ENCODE measurements at places on chromosomes 12 and 14.

GRCh38 chr12:690466-690865, 27.2 kb upstream of the NINJ2 start:
- DNase-seq = no peak

- DNase-seq = no peak
These were observed 76.6 kb upstream of the OSBPL8 start for GRCh38 chr12:76636121-76636692.

DNA sequence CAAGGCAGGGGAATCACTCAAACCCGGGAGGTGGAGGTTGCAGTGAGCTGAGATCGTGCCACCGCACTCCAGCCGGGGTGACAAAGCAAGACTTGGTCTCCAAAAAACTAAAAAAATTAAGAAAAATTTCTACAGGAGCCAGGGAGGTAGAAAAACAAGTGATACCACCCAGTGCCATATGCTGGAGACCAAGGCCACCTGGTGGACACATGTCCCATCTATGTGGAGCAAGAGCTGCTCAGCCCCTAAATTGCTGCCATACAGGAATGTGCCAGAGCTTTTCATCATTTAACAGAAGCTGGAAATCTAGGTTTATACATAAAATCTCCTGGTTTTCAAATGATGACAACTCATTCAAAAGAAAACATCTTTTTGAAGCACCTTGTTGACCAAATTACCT, 61.4 kb upstream of the ELK3 start:
- no peak for DNase-seq

DNA sequence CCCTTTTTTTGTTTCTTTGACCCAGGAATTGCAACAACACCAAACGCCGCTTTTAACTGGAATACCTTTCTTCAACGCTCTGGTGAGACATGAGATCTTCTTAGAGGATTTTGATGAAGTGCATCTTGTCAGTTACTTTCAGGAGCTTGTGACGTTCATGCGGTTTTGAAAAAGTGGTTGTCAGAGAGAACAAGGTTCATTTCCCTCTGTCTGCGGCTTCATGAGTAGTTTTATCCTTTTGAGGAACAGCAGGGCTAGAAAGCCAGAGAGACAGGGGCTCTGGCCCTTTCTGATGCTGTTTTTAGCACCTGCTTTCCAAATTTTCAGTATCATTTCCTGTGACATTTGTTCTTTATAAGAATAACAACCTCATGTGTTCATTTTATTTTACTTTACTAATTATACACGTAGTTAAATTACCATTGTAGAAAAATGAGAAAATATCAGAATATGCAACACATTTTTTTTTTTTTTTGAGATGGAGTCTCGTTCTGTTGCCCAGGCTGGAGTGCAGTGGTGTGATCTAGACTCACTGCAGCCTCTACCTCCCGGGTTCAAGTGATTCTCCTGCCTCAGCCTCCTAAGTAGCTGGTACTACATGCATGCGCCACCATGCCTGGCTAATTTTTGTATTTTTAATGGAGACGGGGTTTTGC, 61.8 kb downstream of the GLT1D1 start:
- no peak for DNase-seq

- no peak for DNase-seq
These were observed 119.7 kb upstream of the PARP11 start for GRCh38 chr12:3992945-3993344.

DNA sequence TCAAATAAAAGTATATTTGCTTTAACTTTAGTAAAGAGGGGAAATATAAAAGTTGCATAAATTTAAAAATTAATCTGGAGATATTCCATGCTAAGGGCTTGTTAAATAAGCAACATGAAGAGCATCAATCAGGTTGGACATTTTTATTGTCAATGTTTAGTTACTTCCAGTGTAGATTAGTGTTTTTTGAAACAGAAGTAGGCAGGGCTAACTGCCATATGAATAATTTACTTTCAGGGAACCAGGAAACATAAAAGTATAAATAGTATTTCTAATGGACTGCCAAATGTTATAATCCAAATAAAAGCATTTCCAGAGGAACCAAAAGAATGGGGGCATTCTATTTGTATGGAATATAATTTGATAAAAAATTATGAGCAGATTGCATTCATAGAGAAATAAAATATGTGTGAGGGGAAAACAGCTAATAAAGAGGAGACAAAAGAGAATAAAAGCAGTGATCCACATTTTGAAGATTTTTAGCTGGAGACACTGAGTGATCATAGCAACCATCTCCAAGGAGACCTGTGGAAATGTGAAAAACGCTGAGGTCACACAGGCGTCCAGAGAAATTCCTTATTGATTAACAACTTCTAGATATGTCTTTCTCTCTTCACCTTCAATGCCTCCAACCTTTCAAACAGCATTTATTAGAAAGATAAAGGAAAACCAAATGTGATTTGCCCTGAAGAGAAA, 70.8 kb downstream of the SRGAP1 start:
- peak; percentile 34 for DNase-seq

GRCh38 chr12:53737093-53737808, 10.0 kb upstream of the CALCOCO1 start:
- DNase-seq = no peak

GRCh38 chr12:120006258-120006975, 17.4 kb downstream of the BICDL1 start:
- DNase-seq = no peak

- no peak for DNase-seq
These were observed 442.8 kb upstream of the FBXO33 start for GRCh38 chr14:39875028-39875427.

- peak; percentile 89 for DNase-seq
These were observed 6.9 kb upstream of the ADCY6 start for GRCh38 chr12:48795550-48796455.

GRCh38 chr12:104596134-104596799, 139.5 kb downstream of the CHST11 start:
- DNase-seq = no peak

All from muscle of back (tissue), 13 donors.